H54 (cell line): ENCODE measurements at places on chromosomes 13 and 19.

DNA sequence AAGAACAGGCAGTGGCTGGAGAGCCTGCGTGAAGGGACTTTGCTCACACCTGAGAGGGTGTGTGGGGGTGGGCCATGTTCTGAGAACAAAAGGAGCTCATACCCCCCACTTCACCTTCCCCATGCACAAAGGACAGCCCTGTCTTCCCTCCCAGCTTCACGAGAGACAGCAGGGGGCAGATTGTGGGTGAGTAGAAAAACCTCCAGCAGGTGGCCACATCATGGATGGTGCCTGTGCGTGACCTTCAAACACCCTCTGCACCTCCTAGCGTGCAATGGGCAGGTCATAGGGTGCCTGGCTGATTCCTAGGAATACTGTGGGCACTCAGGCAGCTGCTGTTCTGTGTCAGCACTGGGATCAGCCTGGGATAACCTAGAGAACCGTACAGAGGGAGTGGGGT is 36.3 kb upstream of the PSG9 start:
- no peak for DNase-seq

GRCh38 chr13:52921194-52921593 is 72.8 kb upstream of the PCDH8 start:
- DNase-seq = no peak

- peak; percentile 93 for DNase-seq
Measured at GRCh38 chr13:110712081-110712848, 1.2 kb upstream of the ING1 start.

DNA sequence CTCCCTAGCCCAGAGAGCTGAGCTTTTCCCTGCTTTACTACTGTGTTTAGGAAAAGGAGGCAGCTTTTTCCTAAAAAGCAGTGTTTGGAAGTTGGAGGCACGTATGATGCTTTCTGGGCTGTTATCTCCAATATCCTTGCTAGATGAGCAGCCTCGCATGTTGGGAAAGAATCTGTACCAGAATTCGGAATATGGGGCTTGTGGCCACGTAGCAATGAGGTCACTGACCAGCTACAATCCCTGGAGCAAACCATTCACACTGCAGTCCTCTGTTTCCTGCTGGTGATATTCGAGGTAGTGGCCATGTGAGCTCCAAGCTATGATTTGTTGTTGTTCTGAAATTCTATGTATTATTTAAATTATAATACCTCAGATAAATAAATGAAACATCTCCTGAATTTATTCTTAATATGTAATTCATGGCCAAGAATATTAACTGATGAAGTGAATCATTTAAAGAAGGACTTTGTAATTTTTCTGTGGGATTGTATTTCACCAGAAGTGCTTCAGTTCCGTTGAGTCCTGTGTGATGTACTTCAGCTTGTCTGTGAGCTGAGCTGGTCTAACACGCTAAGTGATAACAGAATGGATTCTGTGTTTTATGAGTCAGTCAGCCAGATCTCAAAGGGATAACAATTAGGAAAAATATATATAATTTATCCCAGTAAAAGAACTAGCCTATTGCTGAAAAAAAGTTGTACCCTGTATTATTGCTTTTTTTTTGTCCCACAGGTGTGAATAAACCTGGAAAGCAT is 319.5 kb downstream of the SHISA2 start:
- DNase-seq = no peak

GRCh38 chr13:110476220-110476617 is 85.3 kb downstream of the RAB20 start:
- no peak for DNase-seq

- DNase-seq = no peak
Measured at GRCh38 chr19:47210689-47211316, 20.2 kb downstream of the BBC3 start.

- no peak for DNase-seq
Measured at GRCh38 chr13:70856711-70857110, 748.5 kb upstream of the KLHL1 start.

GRCh38 chr13:90835826-90836225 is 511.7 kb upstream of the MIR17HG start:
- DNase-seq = no peak

DNA sequence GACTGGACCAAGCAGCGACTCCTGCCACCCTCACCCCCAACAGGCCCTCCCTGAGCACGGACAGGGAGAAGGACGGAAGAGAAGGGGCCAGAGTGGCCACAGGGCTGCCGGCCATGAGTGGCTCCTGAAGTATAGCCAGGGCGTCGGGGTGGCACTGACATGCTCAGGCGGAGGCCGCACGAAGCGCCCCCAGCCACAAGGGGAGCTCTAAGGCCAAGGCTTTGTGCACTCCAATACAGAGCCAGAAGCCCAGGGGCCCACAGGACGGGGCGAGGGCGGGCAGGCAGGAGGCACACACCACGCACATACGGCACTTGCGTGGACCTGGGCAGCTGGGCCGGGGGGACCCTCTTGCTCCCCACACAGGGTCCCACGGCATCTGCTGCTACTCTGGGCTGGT is 52.0 kb downstream of the KLF2 start:
- peak; percentile 34 for DNase-seq

DNA sequence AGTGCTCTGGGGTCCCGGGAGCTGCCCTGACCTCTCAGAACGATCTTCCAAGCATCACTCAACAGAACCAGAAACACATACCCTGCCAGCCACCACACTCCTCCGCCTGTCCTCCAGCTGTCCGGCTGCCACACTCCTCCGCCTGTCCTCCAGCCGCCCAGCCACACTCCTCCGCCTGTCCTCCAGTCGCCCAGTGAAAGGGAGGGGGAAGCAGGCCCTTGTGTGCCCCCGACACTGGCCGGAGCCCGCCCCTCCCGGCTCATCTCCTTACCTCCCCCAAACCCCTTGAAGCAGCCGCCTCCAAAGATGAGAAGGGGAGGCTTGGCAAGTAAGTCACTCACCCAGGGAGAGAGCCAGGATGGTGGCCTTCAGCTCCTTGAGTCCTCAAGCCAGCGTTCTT is 40.2 kb downstream of the STK24 start:
- no peak for DNase-seq

DNA sequence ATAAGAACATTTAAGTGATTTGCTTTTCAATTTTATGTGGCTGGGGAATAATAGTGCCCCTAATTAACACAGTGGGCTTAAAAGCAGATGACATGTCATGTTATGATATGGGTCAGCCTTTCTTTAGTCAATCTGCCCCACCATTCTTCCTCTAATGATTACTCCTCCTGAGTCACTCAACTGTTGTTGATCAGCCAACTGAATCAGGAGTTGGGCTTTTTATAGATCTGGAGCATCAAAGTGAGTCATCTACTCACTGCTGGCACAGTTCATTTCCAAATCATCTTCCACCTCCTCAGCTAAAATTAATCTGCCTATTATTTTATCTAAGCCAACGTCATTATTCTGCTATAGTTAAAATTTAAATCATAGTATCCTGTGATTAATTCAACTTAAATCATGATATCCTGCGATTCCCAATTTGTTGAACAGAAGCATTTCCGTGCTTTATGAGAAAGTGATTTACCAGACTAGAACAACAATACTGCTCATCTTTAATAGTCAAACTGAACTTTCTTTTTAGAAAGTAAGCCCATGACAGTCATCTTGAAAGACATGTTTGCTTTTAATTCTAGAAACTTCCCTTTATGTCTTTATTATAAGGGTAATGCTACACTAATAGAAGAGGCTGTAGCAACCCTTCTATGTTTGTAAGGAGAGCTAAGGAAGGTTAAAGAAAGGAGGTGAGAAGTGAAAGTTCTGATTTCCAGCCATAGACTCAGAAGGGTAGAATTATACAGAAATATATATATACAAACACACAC is 551.4 kb downstream of the TBC1D4 start:
- DNase-seq = peak; percentile 5

GRCh38 chr13:34913040-34913439 is 29.0 kb upstream of the NBEA start:
- peak; percentile 0 for DNase-seq

GRCh38 chr13:45138282-45138681 is 18.0 kb downstream of the GTF2F2 start:
- no peak for DNase-seq

- no peak for DNase-seq
Measured at GRCh38 chr13:61795580-61795979, 379.9 kb upstream of the PCDH20 start.

- no peak for DNase-seq
Measured at GRCh38 chr13:58619396-58620113, 988.0 kb downstream of the PCDH17 start.

DNA sequence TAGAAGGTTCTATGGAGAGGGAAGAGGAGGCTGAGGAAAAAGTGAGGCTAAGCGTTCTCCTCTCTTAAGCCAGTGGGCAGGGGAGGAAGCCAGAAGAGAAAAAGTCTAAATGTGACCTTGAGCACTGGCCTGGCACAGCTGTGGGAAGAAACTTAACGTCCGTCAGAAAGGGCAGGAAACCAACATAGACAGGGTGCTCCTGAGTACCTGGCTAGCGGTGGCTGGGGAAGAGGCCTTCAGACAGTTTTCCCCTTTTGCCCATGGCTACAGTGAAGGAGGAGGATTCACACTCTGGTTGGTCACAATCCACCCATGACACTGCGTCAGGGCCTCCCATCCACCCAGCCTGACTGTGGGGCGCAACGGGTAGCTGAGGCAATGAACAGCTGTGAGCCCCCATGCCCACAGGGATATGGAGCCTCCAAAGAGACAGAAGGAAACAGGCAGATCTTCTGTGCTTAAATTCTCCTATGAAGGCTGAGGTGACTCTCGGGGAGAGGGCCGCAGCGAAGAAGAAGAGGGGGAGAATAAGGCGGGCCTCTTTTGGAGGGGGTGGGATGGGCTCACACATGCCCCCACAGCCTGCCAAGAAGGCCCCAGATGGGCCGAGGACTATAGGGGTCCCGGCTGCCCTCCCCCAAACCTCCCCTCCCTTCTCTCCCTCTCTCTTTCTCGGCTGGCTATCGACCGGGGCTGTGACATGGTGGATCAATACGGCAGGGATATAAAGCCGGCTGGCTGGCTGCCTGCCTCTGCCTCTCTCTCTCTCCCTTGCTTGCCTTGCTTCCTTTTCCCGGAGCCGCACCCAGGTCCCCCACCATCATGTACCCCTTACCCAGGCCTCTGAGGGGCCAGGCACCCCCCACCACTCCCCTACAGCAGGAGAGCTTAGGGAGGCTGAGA is 19.8 kb upstream of the POU2F2 start:
- DNase-seq = no peak

- DNase-seq = no peak
Measured at GRCh38 chr13:56837161-56837560, 303.6 kb upstream of the PRR20A start.

- no peak for DNase-seq
Measured at GRCh38 chr19:15913830-15914229, 16.0 kb upstream of the CYP4F2 start.

GRCh38 chr19:30066781-30067759 is 125.0 kb downstream of the URI1 start:
- DNase-seq = no peak

DNA sequence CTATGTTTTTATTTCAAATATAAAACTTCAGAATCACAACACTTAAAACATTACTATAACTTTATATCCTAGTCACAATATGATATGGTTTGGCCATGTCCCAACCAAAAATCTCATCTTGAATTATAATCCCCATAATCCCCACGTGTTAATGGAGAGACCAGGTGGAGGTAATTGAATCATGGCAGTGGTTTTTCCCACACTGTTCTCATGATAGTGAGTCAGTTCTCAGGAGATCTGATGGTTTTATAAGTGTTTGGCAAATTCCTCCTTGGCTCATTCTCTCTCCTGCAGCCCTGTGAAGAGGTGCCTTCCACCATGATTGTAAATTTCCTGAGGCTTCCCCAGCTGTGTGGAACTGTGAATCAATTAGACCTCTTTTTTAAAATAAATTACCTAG is 307.6 kb downstream of the SPRY2 start:
- DNase-seq = no peak

GRCh38 chr19:46844067-46844489 is 6.6 kb downstream of the AP2S1 start:
- no peak for DNase-seq

GRCh38 chr19:44757735-44758505 is 9.4 kb downstream of the BCL3 start:
- no peak for DNase-seq

DNA sequence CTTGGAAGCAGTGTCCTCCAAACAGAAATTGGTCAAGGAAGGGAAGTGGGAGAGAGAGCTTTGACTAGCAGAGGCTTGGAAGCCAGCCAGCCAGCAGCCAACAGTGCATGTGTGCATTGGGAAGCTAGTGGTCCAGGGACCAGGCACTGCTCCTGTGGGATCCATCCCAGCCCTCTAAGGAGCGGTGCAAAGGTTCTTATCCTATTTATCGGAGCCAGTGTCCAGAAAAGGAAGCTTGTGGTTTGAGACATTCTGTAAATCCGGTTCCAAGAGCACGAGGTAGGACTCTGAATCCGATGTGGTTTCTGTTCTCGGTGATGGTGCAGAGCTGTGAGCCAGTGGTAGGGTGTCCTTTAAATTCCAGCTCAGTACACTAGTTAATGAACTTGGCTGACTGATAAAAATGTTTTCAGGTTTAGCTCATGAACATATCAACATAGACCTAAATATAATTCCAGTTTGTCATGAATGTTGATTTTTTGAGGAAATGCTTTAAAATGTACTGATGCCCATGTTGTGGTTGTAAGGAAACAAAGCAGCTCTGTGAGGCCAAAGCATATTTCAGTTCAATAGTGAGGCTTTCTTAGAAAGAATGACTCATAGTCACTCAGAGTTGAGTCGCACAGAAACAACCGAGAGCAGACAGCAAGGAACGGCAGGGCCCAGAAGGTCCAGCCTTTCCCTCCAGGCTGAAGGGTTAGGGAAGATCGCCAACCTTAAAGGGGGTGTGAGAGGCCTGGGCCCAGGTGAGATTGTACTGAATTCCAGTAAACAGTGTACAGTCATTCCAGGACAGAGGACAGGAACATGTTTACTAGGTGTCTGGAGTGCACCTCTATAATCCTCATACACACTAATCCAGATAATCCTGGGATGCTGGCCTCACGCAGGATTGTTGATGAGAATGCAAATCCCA is 21.5 kb upstream of the GARRE1 start:
- DNase-seq = peak; percentile 89
